NCI-H460 (cell line): ENCODE measurements at places on chromosomes 12 and 14.

GRCh38 chr14:52455291-52456088 is 96.8 kb downstream of the TXNDC16 start:
- DNase-seq = no peak

GRCh38 chr12:12529783-12530421 is 32.8 kb downstream of the DUSP16 start:
- DNase-seq = no peak

DNA sequence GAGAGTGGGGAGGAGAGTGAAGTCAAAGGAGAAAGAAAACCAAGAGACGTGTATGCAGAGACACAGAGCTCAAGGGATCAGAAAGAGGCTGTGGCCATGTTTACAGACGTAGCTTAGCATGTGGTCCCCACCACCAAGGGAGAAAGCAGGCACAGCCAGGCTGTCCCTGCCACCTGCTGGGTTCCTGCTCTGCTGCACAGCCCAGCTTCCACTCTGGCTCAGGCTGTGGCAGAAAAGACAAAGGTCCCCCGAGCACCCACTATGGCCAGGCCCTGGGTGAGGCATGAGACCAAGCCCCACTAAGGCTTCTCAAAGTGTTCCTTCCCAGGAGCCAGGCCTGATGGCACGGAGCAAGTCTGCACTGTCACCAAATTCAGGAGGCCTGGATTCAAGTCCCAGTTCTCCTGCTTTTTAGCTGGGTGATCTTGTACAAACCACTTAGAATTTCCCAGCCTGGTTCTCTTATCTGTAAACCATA is 25.9 kb upstream of the COL2A1 start:
- DNase-seq = no peak

DNA sequence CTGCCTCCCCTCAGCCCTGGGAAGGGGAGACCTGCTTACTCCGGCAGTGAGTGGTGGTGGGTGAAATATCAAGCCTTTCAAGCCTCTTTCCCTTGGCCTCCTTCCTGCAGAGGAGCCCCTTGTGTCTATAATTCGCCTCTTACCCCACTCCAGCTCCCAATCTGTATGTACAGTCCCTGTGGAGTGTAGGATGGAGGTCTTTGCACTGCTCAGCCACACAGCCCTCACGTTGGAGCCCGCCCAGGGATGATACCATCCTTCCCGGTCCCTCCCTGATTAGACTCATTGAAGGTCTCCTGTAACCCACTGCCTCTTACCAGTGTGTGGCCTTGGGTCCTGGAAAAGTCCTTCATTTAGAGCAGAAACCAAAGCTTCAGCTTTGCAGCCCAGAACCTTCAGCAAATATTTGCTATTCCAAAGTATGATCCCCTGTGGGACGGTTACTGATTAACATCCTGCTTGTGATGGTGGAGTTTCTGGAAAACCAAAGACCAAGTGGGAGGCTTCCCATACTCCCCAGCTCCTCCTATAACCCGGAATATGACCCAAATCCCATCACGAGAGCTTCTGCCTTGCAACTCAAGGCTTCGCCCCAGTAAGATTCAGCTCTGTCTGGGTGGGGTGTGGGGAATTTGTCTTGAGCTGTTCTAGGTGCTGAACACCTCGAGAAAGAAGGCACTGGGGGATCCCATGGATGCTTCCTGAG is at the start of gene SERPINA10:
SERPINA10 (minus strand) TSS at position 397 of the 706 bp plus-strand sequence. CDS start 2,675 bp downstream, outside the sequence.
- no peak for DNase-seq

GRCh38 chr14:82079553-82079952 is 545.9 kb upstream of the SEL1L start:
- no peak for DNase-seq

GRCh38 chr14:61107869-61108493 is 126.9 kb downstream of the SLC38A6 start:
- DNase-seq = no peak

- DNase-seq = no peak
Measured at GRCh38 chr14:20608383-20609110, 17.4 kb upstream of the RNASE12 start.

DNA sequence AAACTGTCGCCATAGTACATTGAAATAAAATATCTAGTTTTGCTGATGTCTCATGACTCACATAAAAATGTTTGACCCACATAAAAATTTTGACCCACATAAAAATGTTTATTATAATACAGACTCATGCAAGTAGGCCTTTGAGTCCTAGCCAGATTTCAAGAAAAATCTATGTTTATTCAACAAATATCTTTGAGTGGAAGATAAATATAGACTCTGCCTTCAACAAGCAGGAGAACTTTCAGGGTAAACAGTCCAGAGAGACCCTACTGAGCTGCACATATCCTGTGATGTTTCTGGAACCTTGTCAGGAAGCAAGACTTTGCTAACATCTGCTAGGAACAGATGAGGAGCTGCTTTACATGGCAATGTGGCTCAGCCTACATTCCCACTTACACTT is 283.1 kb downstream of the MDGA2 start:
- no peak for DNase-seq

- DNase-seq = no peak
Measured at GRCh38 chr12:19964549-19964948, 403.8 kb upstream of the PDE3A start.

DNA sequence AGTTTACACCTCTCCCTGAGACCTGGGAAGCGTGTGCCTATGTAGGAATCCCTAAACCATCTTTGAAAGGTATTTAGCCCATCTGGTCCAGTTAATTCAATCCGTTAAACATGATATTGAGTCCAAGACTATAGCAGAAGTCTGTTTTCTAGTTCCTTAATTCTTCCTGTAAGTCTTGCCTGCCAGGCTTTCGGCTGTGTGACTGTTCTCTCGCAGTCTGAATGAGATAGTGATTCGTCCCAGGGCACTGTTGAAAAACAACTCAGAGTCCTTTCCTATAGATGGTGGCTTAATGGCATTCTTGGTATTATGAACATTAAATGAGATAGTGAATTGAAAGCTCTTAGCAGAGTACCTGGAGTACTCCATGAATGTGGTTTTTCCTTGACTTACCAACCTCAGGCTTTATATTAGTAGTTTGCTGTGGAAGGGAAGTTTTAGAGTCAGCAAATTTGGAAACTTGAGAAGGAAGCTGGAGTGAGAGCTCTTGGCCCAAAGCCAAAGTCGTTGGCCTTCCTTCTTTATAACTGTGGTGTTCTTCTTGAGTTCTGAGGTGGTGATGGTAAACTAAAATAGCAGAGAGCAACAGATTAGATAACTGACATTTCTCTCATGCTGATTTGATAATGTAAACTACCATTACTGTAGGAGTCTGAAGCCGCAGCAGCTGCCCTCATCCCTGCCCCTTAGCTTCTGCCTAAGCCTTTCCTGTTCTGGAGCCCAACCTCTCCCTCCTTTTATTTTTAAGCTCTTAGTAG is 76.5 kb downstream of the TGFB3 start:
- DNase-seq = no peak

DNA sequence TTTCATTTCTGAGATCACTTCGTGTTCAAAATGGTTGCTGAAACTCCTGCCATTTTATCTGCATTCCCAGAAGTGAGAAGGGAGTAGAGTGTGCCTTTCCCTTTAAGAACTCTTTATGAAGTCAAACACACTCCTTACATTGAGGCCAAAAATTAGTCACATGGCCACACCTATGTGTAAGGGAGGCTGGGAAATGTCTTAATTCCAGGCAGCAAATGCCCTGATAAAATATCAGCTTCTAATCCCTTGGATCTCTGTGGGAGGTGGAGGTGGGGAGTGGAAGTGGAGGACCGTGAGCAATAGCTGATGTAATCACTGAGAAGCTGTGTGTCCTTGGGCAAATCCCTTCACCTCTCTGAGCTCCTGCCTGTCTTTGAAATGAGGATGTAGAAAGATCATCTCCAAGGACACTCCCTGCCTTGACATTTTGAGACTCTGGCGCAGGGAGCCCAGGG is 22.7 kb upstream of the ANKRD9 start:
- DNase-seq = no peak

- DNase-seq = no peak
Measured at GRCh38 chr14:34465069-34465859, 3.2 kb upstream of the SPTSSA start.

GRCh38 chr12:69099201-69099837 is 140.1 kb upstream of the CPSF6 start:
- DNase-seq = no peak

DNA sequence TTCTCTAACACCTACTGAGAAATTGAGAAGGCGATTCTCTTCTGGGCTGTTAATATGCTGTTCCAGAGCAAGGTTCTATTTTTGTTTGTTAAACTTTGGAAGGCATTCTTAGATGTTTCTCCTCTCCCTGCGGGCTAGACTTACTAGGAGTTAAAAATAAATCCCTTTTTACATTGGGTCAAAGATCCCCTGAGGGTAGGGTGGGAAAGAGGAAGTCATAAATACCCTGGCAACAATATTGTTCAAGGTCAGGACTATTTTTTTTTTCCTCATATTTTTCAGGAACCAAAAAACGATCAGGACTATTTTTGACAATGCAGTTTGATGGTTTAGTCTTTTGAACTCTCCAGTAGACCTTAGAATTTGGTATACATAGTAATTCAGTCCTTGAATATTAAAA is 12.0 kb upstream of the SLC2A14 start:
- DNase-seq = no peak

DNA sequence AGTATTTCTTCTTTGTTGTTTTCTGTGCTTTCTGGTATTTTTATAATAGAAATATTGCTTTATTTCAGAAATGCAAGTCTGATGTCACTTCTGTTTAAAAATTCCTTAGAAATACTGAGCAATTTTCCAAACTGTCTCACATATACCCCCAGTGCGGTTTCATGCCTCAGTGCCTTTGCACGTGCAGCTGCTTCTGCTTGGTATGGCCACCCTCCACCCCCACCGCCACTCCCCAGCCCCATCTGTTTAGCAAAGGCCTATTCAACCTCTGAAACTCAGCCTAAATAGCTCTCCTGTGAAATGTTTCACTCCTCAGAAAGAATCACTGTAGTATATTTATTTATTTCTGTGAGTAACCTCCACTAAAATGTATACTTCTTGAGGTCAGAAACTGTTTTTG is 52.3 kb downstream of the PPM1H start:
- DNase-seq = no peak

DNA sequence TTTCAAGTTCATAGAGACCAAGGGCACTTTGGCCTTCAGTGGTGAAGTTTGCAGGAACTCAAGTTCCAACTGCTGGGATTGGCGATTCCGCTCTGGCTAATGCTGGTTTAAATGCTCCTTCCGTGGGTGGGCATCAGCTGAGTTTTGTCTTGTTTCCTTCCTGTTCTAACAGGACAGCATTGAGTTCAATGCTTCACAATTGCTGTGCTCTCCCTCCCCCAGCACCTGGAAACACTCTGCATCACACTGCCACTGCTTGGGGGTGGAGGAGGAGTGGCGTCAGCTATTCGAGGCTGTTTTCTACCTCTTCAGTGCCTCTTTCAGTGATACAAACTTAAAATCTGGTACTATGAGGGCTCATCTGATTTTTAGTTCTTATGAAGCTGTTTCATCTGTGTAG is 634.9 kb downstream of the FSCB start:
- DNase-seq = no peak

- DNase-seq = no peak
Measured at GRCh38 chr14:37869633-37870032, 274.2 kb downstream of the TTC6 start.

DNA sequence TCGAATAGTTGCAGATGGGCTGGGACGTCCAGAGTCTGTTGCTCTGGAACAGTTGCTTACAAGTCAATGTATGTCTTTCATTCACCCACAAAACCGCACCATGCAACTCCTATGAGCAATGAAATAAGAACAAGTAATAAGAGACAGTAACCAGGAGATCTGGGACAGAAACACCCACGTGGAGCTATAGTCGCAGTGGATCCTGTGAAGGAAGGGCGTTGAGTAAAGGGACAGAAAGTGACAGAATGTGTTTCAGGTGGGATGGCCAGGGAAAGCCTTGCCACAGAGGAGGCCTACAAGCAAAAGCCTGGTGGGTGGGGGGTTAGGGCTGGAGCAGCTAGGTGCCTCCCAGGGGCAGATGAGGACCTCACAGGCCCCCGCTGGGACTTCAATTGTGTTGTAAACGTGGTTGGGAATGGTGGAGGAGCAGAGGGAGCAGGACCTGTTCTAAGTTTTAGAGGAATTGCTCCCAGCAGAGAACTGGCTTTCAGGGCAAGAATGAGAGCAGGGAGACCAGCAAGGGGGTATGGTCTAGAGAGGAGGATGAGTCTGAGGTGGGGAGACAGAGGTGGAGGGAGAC is 86.7 kb upstream of the FZD10 start:
- no peak for DNase-seq

- no peak for DNase-seq
Measured at GRCh38 chr14:86780876-86781510, 1212.0 kb downstream of the GALC start.

DNA sequence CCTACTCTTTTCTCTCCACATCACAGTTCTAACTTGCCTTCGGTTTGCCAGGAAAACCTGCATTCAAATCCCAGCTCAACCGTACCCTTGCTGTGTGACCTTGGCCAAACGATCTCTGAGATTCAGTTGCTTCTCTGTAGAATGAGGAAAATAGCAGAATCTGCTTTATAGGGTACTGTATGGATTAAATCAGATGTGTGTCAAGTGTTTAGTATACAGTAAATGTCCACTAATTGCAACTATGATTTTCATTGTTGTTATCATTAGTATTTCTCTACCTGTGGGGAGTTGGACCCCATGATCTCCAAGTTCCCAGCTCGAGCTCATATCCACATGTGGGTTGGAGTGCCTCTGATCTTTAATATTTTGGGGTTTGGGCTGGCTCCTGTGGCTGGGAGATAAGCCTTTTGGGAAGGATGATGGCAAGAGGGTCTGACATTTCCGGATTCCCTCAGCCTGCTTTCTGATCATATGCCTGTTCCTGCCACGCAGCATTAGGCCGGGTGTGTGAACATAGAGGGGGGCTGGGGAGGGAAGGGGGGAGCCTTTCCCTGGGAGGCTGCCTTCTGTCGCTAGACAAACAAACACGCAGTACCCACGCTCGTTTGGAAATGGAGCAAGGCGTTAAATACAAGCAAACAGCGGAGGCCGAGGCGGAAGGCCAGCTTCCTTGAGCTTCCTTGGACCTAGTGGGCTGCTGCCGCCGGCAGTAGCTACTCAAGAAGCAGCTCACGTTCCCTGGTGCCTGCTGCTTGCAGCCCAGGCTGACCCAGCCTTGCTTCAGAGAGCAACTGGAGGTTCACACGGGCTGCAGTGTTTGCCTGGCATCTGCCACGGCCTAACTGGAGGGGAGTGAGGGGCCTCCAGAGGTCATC is 213.5 kb upstream of the LHX5 start:
- no peak for DNase-seq

DNA sequence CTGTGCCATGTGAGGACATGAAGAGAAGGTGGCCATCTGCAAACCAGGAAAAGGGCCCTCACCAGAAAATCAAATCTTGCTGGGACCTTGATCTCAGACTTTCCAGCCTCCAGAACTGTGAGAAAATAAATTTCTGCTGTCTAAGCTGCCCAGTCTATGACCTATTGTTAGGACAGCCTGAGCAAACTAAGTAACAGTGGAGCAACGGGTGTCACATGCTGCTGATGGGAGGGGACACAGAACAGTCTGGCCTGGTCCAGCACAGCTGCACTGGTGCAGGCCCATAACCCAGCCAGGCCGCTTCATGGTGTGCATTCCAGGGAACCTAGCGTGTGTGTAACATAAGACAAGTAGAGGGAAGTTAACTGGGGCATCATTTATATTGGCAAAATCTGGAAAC is 42.1 kb downstream of the GRIP1 start:
- DNase-seq = no peak

GRCh38 chr14:28494196-28494595 is 272.4 kb upstream of the FOXG1 start:
- no peak for DNase-seq

- DNase-seq = no peak
Measured at GRCh38 chr12:85489194-85489593, 209.2 kb downstream of the ALX1 start.
